ENCODE measurements at places on chromosomes 16 and 17.

DNA sequence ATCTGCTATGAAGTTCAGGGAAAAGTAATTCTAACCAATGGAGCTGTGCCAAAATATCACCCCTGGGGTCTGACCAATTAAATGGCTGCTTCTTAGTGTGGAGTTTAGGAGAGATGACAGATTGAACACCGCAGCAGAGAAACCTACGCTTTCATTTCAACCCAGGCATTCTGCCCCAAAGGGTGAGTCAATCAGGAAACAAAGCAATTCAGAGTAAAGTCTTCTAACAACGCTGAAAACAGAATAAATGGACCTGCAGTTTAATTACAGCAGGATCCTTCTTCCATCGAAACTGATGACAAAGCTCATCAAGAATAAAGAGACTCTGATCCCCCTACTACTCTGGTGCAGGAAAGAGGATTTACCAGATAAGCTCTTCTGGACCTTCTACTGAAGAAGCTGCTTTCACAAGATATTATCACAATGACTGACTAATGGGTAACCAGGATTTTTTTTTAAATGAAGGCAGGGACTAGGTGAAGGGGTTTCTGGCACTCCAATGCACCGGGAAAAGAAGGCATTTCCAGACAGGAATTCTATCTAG, 16.7 kb downstream of the RFFL start:
- DNase-seq = peak; percentile 68

DNA sequence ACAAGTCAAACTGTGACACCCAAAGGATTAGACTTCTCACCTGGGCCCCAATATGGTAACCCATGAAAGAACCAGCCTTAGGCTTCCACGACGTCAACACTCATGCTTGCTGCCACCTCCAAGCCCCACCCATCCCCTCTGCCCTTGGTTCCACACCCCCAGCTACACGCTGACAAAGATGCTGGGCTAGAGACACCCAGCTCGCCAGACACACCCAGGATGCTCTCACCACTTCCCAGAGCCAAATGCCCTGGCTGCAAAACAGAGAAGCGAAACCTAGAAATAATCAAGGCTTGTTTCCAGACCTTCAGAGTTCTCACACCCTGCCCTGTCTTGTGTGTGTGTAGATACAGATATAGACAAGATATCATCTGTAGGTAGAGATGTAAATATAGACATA, 26.0 kb upstream of the ADCY9 start:
- DNase-seq = no peak

GRCh38 chr17:34670618-34671017, 91.2 kb downstream of the TMEM132E start:
- no peak for DNase-seq

GRCh38 chr17:42183741-42184711, 1.2 kb downstream of the HCRT start:
- peak; percentile 71 for DNase-seq
